ENCODE measurements at places on chromosomes 1 and 21.

GRCh38 chr1:160807247-160807646 lies 11.3 kb downstream of the LY9 start:
- no peak for DNase-seq

GRCh38 chr1:5913078-5913845 lies 79.0 kb downstream of the NPHP4 start:
- DNase-seq = no peak

- no peak for DNase-seq
These were observed 69.2 kb upstream of the ZNF281 start for GRCh38 chr1:200478945-200479558.

GRCh38 chr1:66624412-66625060 lies 90.6 kb downstream of the SGIP1 start:
- no peak for DNase-seq

DNA sequence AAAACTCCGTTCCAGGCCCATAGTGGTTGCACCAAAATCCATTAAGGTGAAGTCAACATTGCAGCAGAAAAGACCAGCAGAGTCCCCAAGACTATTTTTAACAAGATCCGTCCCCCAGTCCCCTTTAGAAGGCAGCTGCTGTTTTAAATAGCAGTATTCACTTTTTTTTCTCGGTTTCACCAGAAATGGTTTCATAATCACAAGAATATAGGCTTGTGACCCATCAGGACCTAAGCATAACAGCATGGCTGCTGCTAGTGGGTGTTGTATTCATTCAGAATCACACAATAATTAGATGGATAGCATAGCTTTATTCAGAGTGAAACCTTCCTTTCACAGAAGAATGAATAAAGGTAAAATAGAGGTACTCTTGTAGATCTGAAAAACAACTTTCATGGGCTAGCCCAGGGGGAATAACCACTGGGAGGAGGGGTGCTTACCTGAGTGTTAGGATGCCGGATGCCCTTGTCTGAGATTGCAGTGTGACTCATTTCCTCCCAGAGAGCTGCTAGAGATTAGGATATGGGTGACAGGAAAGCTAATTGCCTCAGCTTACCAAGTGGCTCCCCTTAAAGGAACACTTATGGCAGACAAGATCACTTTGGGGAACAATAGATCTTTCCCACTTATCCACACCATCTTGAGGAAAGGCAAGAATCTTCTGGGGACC lies 35.0 kb downstream of the ACKR1 start:
- no peak for DNase-seq

- peak; percentile 18 for DNase-seq
These were observed 367.1 kb upstream of the ESRRG start for GRCh38 chr1:217090060-217090911.

DNA sequence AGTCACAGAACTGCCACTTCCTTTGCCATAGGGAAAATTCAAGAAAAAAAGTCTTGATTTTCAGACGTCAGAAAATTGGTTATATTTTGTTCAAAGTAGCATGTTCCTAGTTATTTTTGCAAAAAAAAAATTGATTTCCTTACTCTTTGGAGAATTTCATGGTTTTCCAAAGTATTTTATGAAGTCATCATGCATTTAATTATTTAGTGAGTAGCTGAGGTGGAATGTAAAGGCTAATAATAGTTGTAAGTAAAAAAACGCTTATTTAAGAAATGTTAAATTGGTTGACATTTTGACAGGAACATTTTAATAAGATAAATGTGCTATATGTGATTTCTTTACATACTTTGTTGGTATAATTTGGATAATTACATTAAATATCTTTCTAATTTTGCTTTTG lies 20.8 kb downstream of the TSEN15 start:
- DNase-seq = no peak

- no peak for DNase-seq
These were observed 54.2 kb upstream of the SSBP3 start for GRCh38 chr1:54460351-54460750.

DNA sequence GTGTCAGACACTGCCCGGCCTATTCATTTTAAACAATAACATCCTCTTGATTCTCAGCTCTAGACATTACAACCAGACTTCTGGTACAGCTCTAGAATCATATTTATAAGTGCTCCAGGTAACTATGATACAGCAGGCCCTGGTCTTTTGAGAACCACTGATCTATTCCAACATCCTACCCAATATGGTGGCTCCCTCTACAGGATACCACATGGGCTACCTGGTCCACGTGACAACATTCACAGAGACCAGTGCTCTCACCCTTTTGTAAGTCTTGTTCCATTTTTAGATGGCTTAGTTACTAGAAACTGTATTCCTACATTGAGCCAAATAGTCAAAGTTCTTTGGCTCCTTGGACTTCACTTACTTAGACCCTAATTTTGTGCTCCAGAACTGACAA lies 102.9 kb downstream of the PTPN14 start:
- no peak for DNase-seq
